ENCODE measurements at places on chromosomes 4 and X. TPM values are rescaled to one million over a fixed set of nuclear protein-coding genes. Genes with fewer than 3 reads are reported as not detected.

- no peak for DNase-seq
Measured at GRCh38 chr4:70754470-70754869, 32.7 kb downstream of the RUFY3 start.

DNA sequence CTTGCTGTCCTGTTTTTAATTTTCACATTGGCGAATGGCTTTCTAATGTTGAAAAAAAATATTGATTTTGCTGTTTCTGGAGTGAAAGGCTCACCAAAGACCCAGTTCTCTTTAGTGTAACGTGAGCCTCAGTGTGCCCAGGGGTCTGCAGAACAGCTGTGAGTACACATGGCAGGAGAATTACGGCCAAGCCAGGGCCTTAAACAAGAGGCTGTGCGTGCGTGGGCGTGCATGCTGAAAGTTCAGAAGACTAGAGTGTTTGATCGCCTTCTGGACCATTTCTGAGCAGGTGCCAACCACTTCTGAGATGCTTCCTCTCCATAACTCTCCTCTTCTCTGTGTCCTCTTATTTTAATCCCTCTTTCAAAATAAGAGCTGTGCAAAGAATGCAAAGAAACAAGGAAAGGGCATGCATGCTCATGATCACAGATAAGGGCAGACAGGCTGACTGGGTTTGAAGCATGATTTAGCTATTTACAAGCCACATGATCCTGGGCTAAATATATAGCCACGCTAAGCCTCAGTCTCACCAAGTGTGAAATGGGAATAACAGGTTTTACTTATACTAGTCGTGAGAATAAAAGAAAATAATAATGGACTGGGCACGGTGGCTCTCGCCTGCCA, 9.9 kb downstream of the PHEX start:
- DNase-seq: no peak

- DNase-seq: no peak
Measured at GRCh38 chr4:150582146-150582872, at the start of gene MAB21L2. TSS of gene MAB21L2 (plus strand) at chr4:150582151. CDS start at chr4:150583030, 879 bp downstream.

DNA sequence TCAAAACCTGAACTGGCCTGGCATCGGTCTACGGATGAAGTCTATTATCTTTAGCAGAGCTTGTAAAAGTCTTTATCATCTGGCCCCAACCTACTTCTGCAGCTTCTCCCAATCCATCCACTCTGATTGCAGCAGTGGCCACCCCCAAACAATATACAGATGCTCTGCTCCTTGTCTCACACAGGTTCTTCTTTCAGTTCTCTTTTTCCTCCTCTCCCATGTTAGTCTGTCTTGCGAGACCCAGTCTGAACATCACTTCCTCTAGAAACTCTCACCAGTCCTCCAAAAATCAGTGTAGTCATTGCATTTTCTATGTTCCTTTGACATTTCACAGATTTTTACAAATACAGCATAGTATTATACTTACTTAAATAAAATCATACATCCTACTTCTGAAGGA, 163.0 kb downstream of the FRMPD4 start:
- DNase-seq: no peak

GRCh38 chrX:66163849-66164411, at the start of gene HEPH:
TSS of gene HEPH (plus strand) at chrX:66164247. CDS start at chrX:66170571, 6,324 bp downstream.
- DNase-seq: no peak

DNA sequence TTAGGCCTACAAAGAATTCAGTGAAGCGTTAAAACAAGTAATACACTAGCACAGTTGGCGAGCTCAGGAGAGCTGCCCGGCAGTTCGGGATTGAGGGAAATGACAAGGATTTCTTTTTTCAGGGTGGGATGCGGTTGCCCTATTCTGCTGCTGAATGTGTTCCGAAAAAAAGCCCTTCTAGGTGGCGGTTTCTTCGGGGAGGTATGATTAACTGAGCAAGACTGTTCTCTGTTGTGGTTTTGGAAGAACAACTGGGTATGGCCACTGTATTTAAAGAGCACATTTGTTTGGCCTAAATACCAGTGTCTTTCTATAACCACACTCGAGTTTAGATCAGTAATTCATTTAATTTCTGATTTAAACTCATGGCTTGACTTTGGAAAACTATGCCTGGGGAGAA, 459.7 kb upstream of the FAT1 start:
- no peak for DNase-seq

GRCh38 chr4:151409470-151410313, 716 bp downstream of the FHIP1A start:
- no peak for DNase-seq

GRCh38 chrX:102651242-102652011, at the start of gene GPRASP1:
TSS of gene GPRASP1 (plus strand) at chrX:102651483. CDS start at chrX:102653914, 2,431 bp downstream.
- DNase-seq: no peak

DNA sequence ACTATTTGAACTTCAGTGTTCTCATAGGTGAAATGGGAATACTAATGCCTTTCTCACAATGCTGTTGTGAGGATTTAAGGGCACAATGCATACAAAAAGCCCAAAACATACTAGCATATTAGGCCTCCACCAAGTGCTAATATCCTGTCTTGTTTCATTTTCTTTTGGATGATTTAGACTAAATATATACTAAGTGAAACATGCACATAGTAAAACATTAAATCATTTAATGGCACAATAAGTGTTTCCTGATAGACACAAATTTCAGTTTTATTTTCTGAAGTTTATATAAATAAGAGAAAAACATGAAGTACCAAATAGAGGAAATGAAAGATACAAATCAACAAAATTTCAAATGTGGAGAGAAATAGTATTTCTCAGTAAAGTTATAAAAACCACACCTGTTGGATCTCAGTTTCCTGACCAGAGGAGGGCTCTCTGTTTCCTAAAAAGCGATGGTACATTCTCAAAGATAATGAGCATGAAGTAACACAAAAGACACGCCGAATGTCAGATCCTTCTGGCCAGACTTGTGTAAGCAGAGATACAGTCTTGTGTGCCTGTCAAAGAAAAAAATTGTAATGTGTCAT, 25.1 kb downstream of the DDX60 start:
- no peak for DNase-seq

DNA sequence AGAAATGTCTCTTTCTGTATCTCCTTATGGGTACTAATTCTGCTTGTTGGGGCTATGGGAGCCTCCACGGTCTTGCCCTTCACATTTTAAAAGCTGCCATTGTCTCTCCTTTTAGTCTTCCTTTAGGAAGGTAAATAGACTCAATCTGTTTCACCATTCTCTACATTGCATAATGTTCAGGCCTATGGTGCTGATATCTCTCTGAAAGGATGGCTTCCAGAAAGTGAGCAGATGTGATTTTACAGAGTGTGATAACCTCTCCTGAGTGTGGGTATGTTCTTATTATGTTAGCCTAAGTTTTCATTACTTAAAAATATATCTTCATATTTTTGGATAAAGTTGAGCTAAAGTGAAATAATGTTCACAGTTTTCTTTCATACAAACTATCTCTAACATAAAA, 254.0 kb upstream of the PITX2 start:
- DNase-seq: no peak

DNA sequence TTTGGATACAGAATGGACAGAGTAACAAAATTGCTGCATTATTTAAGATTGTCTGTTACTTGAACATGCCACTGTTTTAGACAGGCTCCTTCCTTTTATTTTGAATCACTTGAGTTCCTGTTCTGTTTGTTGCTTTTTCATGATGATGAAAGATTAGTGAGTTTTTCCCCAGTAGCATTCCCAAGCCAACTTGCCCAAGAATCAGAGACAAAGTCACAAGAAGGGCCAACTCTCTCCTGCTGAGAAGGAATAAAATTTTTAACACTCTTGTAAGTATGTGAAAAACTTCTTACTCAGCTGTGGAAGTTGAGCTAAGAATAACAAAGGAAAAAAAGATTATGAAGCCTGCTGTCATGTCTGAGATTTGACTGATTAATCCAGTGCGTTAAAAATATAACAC, 104.2 kb downstream of the KLHL8 start:
- no peak for DNase-seq

GRCh38 chr4:25215511-25215910, 18.3 kb upstream of the PI4K2B start:
- DNase-seq: no peak

- DNase-seq: no peak
Measured at GRCh38 chrX:46573892-46574773, 568 bp downstream of the CHST7 start.

GRCh38 chrX:1397001-1397400, 5.1 kb upstream of the SLC25A6 start:
- no peak for DNase-seq

- no peak for DNase-seq
Measured at GRCh38 chr4:107564326-107564725, 155.7 kb downstream of the PAPSS1 start.

DNA sequence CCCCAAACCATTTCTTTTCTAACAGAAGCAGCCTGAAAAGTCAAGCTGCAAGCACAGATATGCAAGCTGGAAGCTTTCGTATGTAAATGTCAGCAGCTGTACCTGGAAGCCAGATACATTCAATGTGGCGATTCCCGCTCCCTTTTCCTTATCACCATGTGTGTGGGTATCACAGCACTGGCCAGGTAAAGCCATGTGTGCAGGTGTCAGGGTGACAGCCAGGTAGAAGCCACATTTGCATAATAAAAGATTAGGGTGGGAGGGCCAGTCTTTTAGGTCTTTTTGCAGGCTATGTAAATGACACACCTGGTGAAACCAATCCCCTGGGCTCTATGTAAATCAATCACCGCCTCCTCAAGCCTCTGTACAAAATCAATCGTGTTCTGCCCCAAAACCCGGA, 50.1 kb downstream of the RXFP1 start:
- DNase-seq: no peak

DNA sequence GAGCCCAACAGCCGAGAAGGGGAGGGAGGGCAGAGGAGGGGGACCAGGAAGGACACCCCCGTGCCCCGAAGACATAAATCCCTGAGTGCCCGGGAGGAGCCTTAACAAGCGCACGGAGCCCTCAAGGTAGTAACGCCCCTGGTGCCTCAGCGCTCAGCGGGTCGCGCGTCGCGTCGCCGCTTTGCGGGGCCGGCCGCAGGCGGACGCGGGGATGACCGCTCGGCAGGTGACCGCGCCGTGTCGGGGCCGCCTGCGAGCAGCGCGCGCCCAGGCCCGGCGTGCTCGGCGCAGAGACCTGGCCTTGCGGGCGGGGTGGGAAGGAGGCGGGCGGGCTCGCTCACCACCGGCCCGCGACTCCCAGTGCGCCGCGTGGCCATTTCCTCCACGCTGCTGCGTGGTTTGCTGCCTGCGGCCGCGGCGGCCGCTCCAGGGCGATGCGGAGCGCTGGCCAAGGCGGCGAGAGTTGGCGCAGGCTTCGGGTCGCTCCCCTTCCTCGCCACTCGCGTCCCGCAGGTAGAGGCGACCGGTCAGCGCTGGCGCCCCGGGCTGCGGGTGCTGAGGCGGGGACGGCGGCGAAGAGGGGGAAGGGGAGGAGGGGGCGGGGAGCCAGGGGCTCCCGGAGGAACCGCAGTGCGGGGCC, 632 bp downstream of the CCSER1 start:
- DNase-seq: no peak

DNA sequence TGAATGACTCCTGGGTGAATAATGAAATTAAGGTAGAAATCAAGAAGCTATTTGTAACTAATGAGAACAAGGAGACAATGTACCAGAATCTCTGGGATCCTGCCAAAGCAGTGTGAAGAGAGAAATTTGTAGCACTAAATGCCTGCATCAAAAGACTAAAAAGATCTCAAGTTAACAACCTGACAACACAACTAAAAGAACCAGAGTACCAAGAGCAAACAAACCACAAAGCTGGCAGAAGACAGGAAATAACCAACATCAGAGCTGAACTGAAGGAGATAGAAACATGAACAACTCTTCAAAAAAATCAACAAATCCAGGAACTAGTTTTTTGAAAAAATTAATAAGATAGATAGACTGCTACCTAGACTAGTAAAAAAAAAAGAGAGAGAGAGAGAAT, 8.4 kb downstream of the CFAP299 start:
- no peak for DNase-seq

DNA sequence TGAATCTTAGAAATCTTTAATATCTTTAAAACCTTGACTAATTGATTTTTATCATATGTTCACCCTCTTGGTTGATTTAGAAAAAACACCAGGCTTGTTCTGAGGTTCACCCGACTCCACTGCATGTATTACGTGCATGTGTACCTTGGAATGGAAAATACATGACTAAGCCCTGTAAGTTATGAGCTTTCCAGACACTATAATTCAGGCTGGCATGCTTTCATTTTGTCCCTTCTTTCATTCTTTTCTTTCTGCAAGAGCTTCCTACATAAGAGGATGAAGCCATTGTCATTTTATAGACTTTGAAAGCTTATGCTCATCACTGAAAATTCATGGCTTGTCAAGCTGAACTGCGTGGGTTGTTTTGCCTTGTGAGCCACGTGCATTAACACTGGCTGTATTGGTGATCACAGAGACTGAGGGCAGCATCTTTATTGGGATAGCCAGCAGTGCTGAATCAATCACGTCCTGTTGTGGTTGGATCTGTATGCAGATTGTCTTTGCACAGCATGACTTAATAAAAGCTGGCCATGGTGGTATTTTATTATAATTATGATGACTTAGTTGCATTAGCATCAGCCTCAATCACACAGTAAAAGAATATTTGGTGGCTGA, 141.9 kb downstream of the SLIT2 start:
- no peak for DNase-seq

- no peak for DNase-seq
Measured at GRCh38 chr4:8026453-8026852, 86.8 kb upstream of the AFAP1 start.

- no peak for DNase-seq
Measured at GRCh38 chr4:82284475-82284857, 89.3 kb downstream of the HNRNPD start.

Gene C4orf51
- not detected for total RNA-seq

Gene ARX
- not detected for total RNA-seq

Gene RRH
- 0.16 TPM for total RNA-seq

Gene DSPP
- total RNA-seq: not detected

Gene CXorf49
- total RNA-seq: not detected

Gene TGIF2LX
- not detected for total RNA-seq

Gene MAGEA2
- not detected for total RNA-seq

Gene HSD17B13
- 1.2 TPM for total RNA-seq

Gene DCLK2
- total RNA-seq: 22.2 TPM

All from urinary bladder (tissue), 4 donors.